ENCODE measurements at places on chromosomes 6 and 20. TPM values are rescaled to one million over a fixed set of nuclear protein-coding genes. Genes with fewer than 3 reads are reported as not detected.

FAM83C gene
- 0.06 TPM for total RNA-seq

NRN1 gene
- total RNA-seq = 0.74 TPM

MATN4 gene
- 0.06 TPM for total RNA-seq

FAM217A gene
- total RNA-seq = not detected

TNFRSF6B gene
- total RNA-seq = 0.67 TPM

POM121L2 gene
- total RNA-seq = 0.04 TPM
